ENCODE measurements at places on chromosomes 6 and 20.

DNA sequence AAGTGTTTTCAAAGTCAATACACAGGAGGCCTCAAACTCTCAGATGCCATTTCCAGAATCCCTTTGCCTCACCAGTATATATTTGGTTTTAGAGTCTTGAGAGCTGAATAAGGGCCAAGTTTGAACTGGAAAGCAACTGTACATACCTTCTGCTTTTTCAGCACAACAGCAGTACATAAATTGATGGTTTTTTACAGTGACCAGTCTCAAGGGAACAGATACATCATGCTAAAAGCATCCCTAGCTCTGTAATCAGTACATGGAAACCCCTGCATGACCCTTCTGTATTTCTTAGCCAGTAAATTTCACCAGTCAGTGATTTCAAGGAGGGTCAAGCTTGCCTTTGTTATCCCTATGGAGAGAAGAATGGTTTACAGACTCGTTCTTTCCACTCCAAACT lies 40.6 kb upstream of the ECHDC1 start:
- no peaks in the 10 kb centered on the region for H3K36me3 ChIP-seq
- no peaks in the 10 kb centered on the region for H3K4me1 ChIP-seq
- H3K4me3 ChIP-seq: no peak overlapping the region
- no peak for DNase-seq
- H3K27ac ChIP-seq: no peak overlapping the region

- no peaks in the 10 kb centered on the region for H3K27me3 ChIP-seq
- no peak overlapping the region for H3K27ac ChIP-seq
- DNase-seq: no peak
- no peaks in the 10 kb centered on the region for H3K4me1 ChIP-seq
Observed at GRCh38 chr6:102085257-102085656, 691.7 kb downstream of the GRIK2 start.

DNA sequence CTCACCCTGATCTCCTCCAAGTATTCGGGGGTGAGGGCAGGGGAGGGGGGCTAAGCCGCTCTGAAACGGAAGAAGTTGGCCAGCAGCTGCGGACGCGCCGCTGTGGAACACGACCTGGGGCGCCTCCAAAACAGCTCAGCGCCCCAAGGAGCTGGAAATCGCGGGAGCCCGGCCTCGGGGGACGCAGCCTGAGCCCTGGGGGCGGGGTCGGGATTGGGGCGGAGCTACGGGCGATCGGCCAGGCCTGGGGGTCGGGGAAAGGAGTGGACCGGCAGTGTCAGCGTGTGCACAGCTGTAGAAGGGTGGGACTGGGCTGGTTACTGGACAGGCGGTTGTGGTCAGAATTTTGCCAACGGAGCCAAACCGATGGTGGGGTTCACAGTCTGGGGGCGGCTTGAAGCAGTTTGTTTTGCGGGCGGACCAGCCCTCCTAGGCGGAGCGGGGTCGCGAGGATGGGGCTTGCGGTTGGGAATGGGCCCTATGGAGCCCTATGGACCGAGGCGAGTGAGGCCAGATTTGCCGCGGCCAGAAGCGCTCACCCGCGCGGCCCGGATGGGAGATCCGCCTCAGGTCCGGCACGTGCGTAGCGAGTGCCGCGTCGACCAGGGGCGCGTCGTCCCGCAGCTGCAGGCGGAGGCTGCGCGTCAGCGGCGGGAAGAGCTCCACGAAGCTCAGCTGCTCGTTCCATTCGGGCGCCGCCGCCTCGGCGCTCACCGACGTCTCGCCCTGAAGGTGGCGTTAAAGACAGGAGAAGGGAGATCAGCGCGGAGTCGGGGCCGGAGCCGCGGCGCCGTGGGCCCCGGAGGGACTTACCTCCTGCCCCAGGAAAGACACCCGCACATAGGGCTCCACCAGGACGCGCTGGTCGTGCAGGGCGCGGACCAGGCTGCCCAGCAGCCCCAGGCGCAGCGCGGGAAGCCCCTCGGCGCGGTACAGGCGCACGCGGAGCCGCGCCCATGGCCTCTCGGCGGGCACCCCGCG lies 14.3 kb upstream of the SPAG4 start:
- no peaks in the 10 kb centered on the region for H3K27me3 ChIP-seq
- no peaks in the 10 kb centered on the region for H3K36me3 ChIP-seq
- no peak overlapping the region for H3K27ac ChIP-seq
- H3K4me3 ChIP-seq: peak overlapping the region; percentile 31

DNA sequence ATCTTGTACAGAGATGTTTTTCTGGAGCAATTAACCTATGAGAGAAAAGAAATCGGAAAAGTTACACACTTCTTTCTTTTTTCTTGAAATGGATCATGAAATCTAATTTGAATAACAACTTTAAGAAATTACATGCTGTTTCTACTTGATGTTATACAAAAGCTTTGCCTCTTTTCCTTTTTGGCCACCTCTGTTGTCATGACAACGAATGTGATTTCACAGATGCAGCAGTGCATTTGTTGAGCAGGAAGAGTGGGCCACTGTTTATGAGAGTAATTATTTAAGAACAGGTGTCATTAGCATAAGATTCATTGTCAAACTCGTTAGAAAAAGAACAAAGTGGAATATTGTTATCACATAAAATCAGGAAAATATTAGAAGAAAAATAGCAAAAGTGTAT lies 148.3 kb upstream of the IMPG1 start:
- DNase-seq: no peak
- H3K36me3 ChIP-seq: no peaks in the 10 kb centered on the region
- H3K27ac ChIP-seq: no peak overlapping the region
- no peak overlapping the region for H3K4me3 ChIP-seq
- no peaks in the 10 kb centered on the region for H3K27me3 ChIP-seq

- no peak overlapping the region for H3K4me3 ChIP-seq
- no peaks in the 10 kb centered on the region for H3K27me3 ChIP-seq
- no peaks in the 10 kb centered on the region for H3K36me3 ChIP-seq
- H3K4me1 ChIP-seq: peaks cover 29% of the 10 kb centered on the region
- H3K27ac ChIP-seq: no peak overlapping the region
Observed at GRCh38 chr20:35303735-35304491, 11.7 kb upstream of the FAM83C start.

- no peaks in the 10 kb centered on the region for H3K27me3 ChIP-seq
- no peak overlapping the region for H3K27ac ChIP-seq
- no peak for DNase-seq
- H3K4me3 ChIP-seq: no peak overlapping the region
Observed at GRCh38 chr6:39268721-39269120, 39.4 kb upstream of the KCNK5 start.

DNA sequence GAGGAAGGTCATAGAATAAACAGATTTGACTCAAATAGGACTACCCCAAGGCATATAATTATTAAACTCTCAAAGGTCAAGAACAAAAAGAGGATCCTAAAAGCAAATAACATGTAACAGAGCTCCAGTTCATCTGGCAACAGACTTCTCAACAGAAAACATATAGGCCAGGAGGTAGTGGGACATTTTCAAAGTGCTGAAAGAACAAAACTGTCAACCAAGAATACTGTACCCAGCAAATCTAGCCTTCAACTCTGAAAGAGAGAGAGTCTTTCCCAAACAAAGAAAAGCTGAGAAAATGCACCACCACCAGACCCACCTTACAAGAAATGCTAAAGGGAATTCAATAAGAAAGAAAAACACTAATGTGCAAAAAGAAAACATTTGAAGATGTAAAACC lies 11.9 kb downstream of the NQO2 start:
- no peak overlapping the region for H3K4me3 ChIP-seq
- H3K4me1 ChIP-seq: no peaks in the 10 kb centered on the region
- H3K36me3 ChIP-seq: peaks cover 10% of the 10 kb centered on the region
- H3K27me3 ChIP-seq: no peaks in the 10 kb centered on the region
- no peak overlapping the region for H3K27ac ChIP-seq

DNA sequence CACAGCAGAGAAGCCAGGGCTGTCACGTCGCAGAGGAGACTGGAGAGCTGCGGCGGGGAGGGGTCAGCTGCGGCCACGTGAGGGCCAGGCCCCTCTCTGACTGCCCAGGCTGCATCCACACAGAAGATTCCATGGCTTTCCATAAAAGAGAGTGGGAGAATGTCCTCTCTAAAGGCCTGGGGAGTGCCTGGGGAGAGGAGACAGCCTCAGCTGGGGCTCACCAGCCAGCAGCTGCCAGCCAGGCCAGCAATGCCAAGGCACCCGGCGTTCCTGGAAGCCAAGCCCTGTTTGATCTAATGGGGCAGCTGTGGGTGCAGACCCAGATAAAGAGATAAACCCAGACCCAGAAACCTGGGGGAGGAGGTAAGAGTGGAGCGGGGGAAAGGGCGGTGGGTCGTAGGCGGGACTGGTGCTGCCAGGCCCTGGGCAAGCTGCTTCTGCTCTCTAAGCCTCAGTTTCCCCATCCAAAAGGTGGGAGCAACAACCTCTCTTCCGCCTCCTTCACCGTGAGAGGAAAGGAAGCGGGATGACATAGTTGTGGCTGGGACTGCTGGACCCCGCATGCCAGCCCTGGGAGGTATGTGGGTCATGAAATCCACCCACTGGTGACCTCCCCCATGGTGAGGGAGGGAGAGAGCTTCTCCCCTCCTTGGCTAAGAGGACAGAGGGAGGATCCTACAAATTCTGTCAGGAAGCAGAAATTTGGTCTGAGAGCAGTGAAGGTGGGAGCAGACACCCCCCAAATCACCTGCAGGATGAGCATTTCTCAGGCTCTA lies 3.1 kb upstream of the OSBPL2 start:
- H3K27ac ChIP-seq: no peak overlapping the region
- no peaks in the 10 kb centered on the region for H3K36me3 ChIP-seq
- H3K4me1 ChIP-seq: peaks cover 10% of the 10 kb centered on the region
- DNase-seq: no peak

DNA sequence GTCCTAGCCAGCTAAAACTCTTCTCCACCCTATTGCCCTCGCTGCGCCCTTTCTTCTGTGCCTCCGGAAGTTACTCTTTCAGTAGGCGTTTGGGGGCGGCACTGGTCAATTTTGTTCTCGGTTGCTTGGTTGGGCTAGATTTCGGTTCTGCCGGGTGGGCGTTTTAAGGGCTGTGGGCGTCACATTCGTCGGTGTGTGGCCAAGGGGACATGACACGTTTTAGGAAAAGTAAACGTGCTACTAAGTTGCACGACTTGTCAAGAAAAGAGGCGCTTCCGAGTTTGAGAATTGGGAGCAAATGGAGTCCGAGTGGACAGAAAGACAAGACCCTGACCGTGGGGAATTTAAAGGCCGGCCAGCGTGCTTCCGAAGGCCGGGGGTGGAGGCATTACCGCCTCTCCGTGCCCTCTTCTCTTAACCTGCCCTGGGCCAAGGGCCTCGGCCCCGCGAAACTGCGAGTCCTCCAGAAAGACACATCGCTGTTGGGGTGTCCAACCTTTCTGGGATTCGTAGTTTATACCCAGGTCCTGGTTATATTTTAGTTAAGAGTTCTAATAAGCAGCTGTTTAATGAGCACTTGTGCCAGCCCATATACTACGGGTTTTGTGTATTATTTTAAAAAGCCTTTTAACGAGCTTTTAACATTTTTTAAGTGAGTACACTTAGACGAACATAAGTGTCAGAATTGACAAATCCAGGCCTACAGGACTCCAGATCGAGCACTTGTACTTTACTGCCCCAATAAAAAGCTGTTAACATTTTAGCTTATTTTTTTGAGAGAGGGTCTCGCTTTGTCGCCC lies 664 bp upstream of the BAG6 start:
- peak overlapping the region; percentile 95 for H3K4me3 ChIP-seq
- peak overlapping the region; percentile 96 for H3K27ac ChIP-seq
- no peaks in the 10 kb centered on the region for H3K27me3 ChIP-seq
- peaks cover 15% of the 10 kb centered on the region for H3K36me3 ChIP-seq

DNA sequence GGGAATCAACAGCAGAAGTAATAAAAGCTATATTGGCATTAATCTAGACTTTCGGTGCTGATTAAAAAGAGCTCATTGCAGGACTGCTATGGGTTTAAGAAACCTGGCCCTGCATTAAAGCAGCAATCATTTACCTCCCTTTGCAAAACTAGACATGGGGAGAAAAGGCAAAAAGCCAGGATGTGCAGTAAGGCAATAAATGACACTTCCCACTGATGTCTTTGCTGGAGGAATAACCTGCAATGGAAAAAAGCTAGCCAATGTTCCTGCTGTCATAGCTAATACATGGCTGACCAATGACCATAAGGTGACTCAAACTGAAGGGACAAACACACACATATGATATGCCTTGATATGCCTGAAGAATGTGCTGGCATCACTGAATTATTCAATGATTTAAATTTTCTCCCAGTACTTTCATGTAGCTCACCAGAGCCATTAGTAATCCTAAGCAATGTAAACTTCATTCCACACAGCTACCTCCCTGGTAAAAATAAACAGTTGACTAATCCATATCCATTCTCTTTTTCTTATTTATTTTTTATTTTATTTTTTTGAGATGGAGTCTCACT lies 8.7 kb downstream of the DNAAF9 start:
- H3K4me1 ChIP-seq: peaks cover 29% of the 10 kb centered on the region
- DNase-seq: no peak
- H3K4me3 ChIP-seq: no peak overlapping the region
- H3K27ac ChIP-seq: no peak overlapping the region
- no peaks in the 10 kb centered on the region for H3K36me3 ChIP-seq

GRCh38 chr6:128491610-128492206 lies 28.7 kb downstream of the PTPRK start:
- no peak overlapping the region for H3K27ac ChIP-seq
- no peaks in the 10 kb centered on the region for H3K36me3 ChIP-seq
- no peak for DNase-seq
- peaks cover 10% of the 10 kb centered on the region for H3K4me1 ChIP-seq
- H3K4me3 ChIP-seq: peak overlapping the region; percentile 19
- no peaks in the 10 kb centered on the region for H3K27me3 ChIP-seq

DNA sequence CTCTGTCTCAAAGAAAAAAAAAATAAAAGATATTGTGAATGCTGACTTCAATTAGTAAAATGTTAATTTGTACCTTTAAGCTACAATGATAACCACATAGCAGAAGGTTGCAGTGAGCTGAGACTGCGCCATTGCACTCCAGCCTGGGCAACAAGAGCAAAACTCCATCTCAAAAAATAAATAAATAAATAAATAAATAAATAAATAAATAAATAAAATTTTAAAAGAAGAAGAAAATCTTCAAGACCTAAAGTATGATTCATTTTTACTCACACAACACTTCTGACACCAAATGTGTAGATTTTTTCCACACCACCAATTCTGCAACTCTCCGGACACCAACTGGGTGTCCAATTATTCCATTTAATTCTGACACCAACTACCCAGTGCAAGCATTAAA lies 28.8 kb upstream of the MBOAT1 start:
- no peaks in the 10 kb centered on the region for H3K4me1 ChIP-seq
- H3K27ac ChIP-seq: no peak overlapping the region
- no peak overlapping the region for H3K4me3 ChIP-seq
- H3K27me3 ChIP-seq: no peaks in the 10 kb centered on the region

DNA sequence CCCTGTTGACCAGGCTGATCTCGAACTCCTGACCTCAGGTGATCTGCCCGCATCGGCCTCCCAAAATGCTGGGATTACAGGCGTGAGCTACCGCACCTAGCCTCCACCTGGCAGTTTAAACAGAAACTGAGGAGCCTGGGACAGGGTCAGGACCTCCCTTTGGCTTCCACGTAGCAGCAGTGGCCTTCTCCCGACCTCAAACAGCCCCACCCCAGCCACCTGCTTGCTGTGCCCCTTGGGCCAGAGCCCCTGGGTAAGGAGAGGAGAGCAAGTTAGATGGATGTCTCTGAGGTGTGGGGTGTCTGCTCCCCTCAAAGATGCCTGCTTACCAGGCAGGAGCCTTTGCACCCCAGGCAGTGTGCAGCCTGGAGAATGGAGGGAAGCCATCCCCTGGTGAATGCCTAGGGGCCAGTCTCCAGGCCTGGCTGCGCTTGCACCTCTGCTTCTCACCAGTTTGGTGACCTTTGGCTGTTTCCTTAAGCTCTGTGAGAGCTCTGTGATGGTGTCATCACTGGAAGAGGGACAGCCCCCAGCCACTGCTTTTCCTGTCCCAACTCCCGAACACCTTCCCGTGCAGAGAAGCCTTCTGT lies 42.1 kb upstream of the MDFI start:
- DNase-seq: no peak
- H3K4me1 ChIP-seq: no peaks in the 10 kb centered on the region
- no peaks in the 10 kb centered on the region for H3K36me3 ChIP-seq
- H3K27ac ChIP-seq: no peak overlapping the region
- H3K4me3 ChIP-seq: no peak overlapping the region
- no peaks in the 10 kb centered on the region for H3K27me3 ChIP-seq

Data from tibial nerve (tissue), 4 donors.